DMS 273 treated with DMSO at 0.1 percent for 48 hours (cell line): ENCODE measurements at places on chromosomes 6 and 20.
A peak's percentile ranks its signal among the peaks of the same experiment; 100 is the strongest.

GRCh38 chr6:116036075-116036773, 24.5 kb downstream of the FRK start:
- no peak for DNase-seq

DNA sequence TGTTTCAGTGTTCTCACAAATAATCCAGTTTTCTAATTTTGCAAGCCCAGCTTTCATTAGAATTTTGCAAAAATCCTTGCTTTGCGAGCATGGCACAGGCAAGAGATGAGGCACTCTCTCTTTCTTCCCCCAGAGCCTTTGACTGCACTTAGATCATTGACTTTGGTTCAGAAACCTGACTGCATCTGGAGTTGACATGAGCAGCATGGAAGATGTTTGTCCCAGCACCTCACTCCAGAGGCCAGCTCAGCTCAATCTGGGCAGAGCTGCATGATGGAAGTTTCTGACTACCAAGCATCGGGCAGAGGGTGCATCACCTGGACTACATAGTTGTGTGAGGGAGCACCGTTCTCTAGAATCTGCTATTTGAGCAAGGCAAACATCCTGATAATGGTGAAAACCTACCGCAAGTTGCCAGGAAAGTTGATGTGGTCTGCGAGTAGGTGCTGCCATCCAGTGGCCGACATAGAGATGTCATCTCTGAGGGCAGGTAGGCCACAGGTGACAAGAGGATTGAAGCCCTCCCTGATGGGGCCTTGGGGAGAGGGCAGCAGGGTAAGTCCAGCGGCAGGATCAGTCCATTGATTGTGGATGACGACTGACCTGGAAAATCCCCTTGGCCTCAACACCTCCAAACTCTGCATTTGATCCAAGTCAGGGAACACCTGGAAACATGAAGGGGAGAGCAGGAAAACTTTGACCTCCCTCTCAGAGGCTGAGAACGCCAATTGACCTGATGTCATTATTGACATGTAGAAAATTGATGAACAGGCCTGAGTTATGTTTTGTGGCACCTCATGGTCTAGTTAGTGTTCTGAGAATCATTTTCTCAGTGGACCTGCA, 3.8 kb upstream of the LPA start:
- DNase-seq, result no peak

- no peak for DNase-seq
These were observed 47.6 kb downstream of the CPXM1 start for GRCh38 chr20:2752567-2753460.

GRCh38 chr20:55067158-55067825, 591.9 kb downstream of the DOK5 start:
- DNase-seq, result no peak

GRCh38 chr20:49985157-49985556, 2.4 kb downstream of the SNAI1 start:
- DNase-seq, result no peak

- DNase-seq, result peak; percentile 98
These were observed 342.7 kb downstream of the PRL start for GRCh38 chr6:21953831-21954801.

- DNase-seq, result no peak
These were observed 56.7 kb downstream of the KIAA0319 start for GRCh38 chr6:24589334-24589733.

DNA sequence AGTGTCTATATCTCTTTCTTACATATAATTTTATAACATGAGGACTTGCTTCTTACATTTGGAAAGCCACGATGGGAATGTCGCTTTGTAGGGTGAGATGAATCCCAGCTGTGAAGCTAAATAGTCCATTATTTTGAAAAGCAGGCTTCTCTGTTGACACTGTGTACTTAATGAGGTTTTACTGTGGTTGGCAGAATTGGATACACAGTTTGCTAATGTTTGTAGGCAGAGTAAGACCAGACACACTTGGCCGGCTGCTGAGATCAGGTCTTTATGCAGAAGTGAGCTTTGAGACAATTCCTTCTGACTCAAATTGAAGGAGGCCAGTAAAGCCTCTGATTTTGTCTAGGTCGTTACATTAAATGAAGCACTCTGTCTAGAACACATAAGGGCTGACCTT, 93.0 kb downstream of the NDUFAF5 start:
- no peak for DNase-seq

GRCh38 chr6:17831135-17831534, 124.4 kb upstream of the NUP153 start:
- DNase-seq, result no peak

- DNase-seq, result no peak
These were observed 497.1 kb downstream of the CD83 start for GRCh38 chr6:14614631-14615030.

- no peak for DNase-seq
These were observed 17.5 kb downstream of the MRPS18A start for GRCh38 chr6:43669922-43670622.
